ENCODE measurements at places on chromosomes 16 and 17.
A peak's percentile ranks its signal among the peaks of the same experiment; 100 is the strongest.

DNA sequence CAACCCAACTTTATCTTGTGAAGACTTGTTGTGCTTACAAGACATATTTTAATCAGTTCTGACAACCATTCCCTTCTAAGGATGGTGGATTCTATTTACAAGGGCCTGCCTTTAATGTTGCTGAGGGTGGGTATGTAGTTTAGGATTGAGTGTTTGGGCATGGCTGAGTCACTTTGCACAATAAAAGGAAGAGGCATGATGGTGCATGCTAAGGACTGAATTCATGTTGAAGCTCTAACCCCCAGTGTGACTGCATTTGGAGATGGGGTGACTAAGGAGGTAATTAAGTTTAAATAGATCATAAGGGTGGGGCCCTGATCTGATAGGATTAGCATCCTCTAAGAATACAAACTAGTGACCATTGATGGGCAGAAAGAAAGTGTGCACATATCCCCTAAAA, 196.1 kb upstream of the HS3ST3A1 start:
- DNase-seq: no peak

DNA sequence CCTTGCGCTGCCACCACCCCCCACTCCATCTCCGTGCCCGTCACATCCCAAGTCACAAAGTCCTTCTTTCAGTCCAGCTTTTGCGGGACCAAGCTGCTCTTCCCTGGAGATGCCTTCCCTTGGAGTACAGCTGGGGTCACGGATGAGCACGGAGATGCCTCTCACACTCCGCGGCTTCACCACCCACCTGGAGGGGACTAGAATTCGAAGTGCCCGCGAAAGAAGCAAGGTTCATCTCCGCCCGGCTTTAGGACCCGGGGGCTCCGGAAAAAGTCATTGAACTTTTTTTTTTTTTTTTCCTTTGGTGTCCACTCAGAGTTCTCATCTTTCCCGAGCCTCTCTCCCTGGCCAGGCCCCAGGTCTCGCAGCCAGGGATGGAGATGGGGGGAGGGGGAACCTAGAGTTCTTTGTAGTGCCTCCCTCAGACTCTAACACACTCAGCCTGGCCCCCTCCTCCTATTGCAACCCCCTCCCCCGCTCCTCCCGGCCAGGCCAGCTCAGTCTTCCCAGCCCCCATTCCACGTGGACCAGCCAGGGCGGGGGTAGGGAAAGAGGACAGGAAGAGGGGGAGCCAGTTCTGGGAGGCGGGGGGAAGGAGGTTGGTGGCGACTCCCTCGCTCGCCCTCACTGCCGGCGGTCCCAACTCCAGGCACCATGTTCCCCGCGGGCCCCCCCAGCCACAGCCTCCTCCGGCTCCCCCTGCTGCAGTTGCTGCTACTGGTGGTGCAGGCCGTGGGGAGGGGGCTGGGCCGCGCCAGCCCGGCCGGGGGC, at the start of gene FKBP10:
Gene FKBP10, plus strand, starts transcription at position 624 of the 771 bp plus-strand sequence. Its CDS starts 31 bp downstream, at position 655.
- DNase-seq: peak; percentile 66

- DNase-seq: no peak
These were observed 6.2 kb downstream of the MT2A start for GRCh38 chr16:56614549-56614991.

GRCh38 chr16:50390914-50391716, 22.3 kb upstream of the BRD7 start:
- DNase-seq: no peak

DNA sequence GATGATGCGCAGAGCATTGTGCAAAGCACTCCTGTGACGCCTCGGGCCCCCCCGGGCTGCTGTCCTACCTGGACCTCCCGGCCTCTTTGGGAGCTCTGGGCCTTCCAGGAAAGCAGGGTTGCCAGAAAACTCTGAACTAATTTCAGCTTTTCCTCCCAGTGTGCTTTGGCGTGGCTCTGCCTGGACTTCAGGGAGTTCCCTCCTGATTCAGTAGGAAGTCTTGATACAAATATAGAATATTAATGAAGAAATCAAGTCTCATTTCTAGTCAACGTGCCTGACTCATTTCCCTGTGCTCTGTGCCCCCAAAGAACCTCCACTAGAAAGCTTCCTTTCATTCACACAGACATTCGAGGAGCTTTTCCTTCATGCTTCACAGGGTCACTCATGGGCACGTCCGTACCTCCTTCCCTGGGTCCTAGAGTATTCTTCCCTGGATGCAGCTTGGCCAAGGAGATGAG, 84.0 kb upstream of the NOL11 start:
- no peak for DNase-seq

- no peak for DNase-seq
These were observed 73.4 kb downstream of the MRM3 start for GRCh38 chr17:855569-855968.

DNA sequence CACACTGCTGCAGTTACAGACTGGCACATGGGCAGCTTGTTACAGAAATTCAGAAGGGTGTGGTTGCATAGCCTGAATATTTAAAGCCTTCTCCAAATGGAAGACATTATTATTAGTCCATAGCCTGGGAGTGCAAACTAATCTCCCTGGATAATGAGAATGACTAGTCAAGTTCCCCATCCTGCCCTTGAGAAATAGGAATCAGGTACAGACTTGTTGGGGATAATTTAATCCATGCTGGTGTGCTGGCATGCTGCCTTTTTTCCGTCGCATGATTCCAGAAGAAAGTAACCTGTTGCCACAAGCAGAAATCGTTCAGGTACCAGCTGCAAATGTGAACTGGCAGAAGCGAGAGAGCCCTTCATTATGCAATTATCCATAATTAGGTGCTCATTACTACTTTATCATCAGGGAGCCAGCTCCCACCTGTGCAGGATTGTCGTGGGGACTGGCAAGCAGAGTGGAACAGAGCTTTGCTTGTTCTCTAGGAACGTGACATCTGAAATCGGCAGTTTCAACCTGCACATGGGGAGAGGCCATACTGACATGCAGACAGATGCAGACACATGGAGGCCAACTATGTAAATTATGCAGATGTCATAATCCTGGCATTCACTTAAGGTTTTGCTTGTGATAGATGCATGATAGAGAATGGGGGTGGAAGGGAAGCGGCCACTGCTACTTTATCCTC, 419.4 kb downstream of the PMP22 start:
- DNase-seq: no peak

- DNase-seq: peak; percentile 69
These were observed 2.8 kb downstream of the CEP20 start for GRCh38 chr16:15885560-15886001.

- DNase-seq: no peak
These were observed 76.0 kb downstream of the BANP start for GRCh38 chr16:88026964-88027938.

DNA sequence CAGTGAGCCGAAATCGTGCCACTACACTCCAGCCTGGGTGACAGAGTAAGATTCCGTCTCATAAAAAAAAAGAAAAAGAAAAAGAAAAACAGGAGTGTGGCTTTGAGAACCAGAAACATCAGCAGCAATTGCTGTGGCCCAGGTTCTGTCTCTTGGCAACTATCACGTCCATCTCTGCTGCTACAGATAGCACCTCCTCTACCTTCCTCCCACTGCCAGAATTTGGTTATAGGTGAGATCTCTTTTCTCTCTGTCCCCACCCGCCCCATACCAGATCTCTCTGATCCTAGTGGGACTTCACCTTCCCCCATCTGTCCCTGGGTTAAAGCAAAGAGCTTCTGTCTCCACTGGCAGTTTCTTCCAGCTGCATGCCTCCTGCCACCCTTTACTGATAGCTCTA, 3.1 kb downstream of the TLCD2 start:
- no peak for DNase-seq

DNA sequence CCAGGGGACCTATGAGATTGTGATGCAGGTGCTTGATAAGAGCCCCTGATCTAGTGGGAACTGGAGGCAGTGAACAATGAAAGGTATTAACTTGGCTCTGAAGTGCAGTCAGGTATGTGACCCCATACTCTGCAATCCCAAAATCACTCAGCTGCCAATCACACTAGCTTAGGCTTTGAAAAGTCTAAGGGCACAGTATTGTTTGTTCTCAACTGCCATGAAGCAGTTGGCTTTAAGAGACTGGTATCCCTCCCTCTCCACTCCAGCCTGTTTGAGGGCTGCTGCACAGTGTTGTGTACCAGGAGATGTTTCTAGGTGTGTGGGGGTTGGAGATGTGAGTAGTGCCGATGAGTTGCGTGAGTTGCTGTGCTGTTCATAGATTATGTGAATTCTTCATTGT, 2.4 kb downstream of the YPEL2 start:
- DNase-seq: no peak

GRCh38 chr17:8413328-8413727, 15.7 kb upstream of the RNF222 start:
- peak; percentile 57 for DNase-seq

DNA sequence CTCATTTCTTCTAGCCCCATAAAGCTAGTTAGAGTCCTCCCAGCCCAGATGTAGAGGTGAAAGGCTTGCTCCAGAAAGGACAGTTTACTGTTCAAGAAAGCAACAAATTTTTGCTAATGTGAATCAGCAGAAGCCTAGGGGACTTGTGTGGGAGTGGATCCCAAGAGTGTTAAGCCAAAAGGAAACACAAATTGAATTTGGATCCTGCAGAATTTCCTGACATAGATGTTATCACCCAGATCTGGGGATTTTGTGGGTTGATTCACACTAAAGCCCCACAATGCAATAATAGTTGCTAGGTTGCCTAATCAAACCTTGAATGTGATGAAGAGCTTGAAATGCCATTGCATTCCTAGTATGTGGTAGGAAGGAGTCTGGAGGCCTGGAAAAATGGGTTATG, 135.2 kb upstream of the HS3ST3A1 start:
- no peak for DNase-seq

- DNase-seq: no peak
These were observed 33.3 kb downstream of the RHBDL3 start for GRCh38 chr17:32298721-32299579.

DNA sequence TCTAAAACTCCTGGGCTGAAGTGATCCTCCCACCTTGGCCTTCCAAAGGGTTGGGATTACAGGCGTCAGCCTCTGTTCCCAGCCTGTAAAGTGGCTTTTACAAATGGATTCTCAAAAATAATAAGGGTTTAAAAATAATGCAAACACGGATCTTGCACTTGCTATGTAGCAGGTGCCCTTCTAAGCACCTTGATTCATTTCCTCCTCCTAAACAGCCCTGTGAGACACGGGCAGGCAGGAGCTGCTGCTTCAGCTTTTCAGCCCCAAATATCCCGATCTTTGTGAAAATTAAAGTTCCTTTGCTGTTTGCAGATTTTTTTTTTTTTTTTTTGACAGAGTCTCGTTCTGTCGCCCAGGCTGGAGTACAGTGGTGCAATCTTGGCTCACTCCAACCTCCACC, 31.7 kb downstream of the NAGPA start:
- no peak for DNase-seq

DNA sequence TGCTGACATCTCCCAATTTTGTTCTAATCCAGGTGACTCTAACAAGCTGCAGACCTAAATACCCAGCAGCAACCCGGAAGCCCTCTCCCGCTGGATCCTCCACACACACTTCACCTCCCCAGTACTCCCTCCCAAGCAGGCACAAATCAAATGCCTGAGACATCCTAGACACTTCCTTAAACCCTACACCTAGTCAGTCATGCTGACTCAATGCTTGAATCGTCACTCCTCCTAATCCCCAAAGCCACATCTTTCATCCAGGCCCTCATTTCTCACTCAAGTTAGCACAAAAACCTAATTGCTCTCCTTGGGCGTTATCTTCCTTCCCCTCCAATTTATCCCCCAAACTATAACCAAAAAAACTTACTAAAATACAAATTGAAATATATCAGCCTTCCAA, 32.7 kb downstream of the CMC2 start:
- DNase-seq: no peak

GRCh38 chr16:19003935-19004334, 20.2 kb downstream of the TMC7 start:
- no peak for DNase-seq

GRCh38 chr16:57906382-57907316, 64.3 kb downstream of the CNGB1 start:
- peak; percentile 28 for DNase-seq

DNA sequence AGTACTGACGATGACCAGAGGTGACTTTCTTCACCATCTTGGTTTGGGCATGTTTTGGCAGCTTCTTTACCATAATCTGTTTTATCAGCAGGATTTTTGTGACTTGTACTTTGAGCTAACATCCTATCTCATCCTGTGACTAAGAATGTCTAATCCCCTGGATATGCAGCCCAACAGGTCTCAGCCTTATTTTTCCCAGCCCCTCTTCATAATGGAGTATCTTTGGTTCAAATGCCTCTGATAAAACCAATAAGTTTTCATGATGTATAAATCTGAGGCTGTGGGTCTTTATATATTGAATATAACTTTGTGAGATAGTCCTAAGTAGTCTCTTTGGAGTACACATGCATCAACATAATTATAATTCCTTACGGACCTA, 186.9 kb upstream of the WSB1 start:
- no peak for DNase-seq

GRCh38 chr17:81334391-81334901, 39.3 kb upstream of the SLC38A10 start:
- no peak for DNase-seq

DNA sequence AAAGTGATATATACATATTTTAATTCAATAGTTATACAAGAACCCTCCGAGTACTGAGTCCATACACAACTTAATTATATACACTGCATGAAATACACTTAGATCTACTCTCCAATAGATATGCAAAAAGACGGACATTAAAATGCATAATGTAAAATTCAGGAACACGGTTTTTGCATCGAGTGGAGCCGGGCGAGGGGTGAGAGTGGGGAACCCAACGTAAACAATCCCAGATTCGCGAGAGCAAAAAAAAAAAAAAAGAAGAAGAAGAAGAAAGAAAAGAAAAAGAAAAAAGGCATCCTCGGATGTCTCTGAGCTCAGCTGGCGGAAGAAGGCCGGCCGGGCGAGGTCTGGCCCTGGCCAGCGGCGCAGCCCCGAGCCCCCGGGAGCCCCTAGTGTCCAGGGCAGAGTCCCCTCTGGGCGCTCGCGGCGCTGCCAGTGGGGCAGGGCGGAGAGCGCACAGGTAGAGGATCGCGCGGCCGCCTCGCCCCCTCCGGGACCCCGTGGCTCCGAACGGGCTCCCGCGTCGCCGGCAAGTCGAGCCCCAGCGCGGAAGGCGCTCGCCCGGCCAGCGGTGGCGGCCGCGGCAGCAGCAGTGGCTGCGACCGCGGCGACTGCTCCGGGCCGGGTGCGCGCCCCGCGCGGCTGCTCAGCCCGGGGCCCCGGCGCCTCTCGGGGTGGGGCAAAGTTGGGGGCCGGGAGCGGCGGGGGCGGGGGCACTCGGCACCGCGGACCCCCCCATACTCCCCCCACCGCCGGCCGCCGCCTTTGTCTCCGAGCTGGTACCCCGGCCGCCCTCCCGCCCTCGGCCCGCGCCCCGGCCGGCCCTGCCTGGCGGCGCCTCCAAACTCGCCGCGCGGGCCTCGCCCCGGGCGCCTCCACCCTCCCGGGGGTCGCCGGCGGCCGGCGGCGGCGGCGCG, 9.6 kb upstream of the ZFHX3 start:
- peak; percentile 38 for DNase-seq

DNA sequence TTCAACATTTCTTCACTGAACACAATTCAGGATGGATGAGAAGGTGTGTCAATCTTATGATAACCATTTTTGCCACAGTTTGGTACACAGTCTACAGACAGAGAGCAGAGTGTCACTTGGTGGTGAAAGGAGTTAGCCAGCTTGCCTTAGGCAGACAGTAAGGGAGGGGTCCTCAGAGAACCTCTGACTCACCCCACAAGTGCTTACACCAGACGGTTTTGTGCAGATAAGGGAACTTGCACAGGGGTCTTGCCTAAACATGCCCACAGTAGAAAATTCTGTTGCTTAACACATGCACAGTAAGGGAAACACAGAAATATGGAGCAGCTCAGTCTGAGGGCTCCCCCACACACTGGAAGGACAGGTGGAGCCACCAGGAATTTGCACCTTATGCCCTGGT, 204.5 kb upstream of the CDH8 start:
- peak; percentile 31 for DNase-seq

GRCh38 chr16:9114112-9114511, 22.7 kb downstream of the HAPSTR1 start:
- no peak for DNase-seq
